Urinary bladder (tissue), 4 donors: ENCODE measurements at places on chromosomes 2 and 18.

- no peak for DNase-seq
These were observed 367.9 kb downstream of the TNS1 start for GRCh38 chr2:217634871-217635270.

DNA sequence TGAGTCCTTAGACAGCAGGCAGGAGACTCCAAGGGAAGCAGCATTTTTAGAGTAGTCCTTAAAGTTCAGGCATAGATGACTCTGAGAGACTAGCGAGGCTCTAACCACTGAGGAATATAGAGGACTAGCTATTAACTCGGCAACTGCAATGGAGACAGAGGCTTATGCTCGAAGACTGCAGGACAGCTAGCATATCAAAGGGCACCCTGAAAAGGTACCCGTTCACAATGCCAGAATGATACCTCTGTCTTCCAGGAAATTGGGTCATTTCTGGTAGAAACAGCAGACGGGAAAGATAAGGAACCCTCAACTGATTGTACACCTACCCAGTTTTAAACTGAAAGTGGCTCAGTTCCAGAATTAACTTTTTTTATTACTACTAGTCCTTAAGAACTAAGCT, 1204.0 kb upstream of the ZEB2 start:
- DNase-seq: no peak

GRCh38 chr2:58633613-58634365, 392.7 kb upstream of the FANCL start:
- no peak for DNase-seq

GRCh38 chr2:221606424-221606823, 34.3 kb upstream of the EPHA4 start:
- DNase-seq: no peak

GRCh38 chr18:67354692-67355091, 161.8 kb downstream of the DSEL start:
- no peak for DNase-seq

- DNase-seq: no peak
These were observed 964.1 kb upstream of the NXPH2 start for GRCh38 chr2:139744273-139744672.

GRCh38 chr18:54713386-54713785, 114.9 kb upstream of the RAB27B start:
- no peak for DNase-seq

GRCh38 chr2:26904839-26905238, 56.9 kb downstream of the DPYSL5 start:
- no peak for DNase-seq

DNA sequence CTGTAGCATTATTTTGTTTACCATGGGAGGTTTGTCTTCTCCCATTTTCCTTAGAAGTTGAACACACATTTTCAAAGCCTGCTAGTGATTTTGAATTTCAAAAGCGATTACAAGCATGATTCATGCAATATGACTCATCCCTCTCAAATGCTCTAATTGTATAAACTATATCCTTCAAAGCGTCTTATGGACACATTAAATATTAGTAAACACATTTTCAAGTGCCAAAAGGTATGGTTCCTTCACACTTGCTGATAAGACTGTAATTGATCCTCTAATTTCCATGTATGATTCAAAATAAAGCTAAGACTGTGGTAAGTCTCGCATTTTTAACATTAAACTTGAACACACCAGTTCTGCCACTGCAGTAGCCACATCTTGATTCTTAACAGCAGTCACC, 512.9 kb downstream of the LRRTM4 start:
- no peak for DNase-seq

- no peak for DNase-seq
These were observed 1174.0 kb upstream of the SLC39A10 start for GRCh38 chr2:194483041-194483440.

DNA sequence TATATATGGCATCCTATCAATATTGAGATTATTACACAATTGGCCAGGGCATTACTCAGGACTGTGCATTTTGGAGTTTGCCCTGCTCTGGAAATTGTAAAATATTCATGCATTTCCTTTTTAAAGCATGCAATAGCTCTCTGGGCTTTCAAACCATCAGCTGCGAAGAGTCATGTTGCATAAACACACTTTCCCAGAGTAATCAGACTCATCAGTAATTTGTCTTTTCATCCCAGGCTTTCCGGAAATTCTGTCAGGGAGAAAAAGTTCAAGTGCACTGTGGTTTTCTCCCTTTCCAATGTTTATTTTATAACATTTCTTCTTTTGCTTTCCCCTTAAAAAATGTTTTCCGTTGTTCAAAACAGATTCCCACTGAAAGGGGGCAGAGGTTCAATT, 38.9 kb upstream of the FHL2 start:
- DNase-seq: no peak

DNA sequence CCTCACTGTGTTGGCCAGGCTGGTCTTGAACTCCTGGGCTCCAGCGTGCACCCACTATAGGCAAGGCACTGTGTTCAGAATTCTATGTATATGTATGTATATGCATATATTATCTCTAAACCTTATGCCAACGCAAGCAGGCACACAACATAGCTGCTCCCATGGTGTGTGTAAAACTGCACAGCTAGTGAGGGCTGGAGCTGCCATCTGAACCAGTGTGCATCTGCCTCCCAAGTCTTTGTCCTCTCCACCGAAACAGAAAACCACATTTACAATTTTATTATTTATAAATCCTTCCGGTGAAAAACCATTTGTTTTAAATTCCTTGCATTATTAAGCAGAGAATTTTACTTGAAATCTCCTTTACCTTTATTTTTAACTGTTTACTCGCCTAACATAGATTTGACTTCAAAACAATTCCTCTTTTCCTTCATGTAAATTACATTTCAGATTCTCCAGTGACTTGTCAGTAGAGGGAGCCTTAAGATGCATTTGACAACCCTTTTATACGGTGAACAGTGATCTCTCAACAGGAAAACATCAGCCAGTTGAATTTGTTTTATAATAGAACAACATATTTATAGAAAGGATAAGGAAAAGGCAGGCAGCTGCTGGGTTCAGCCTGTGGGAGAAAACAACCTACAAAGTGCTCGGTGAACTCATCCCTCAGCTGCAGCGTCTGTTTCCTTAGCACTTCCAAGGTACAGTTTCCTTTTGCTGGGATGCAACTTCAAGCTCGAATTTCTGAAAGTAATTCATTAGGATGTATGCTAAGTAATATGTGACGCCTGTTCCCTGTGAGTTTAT, 101.2 kb downstream of the MYT1L start:
- DNase-seq: no peak

GRCh38 chr2:198525211-198525969, 721.0 kb downstream of the PLCL1 start:
- DNase-seq: no peak

- DNase-seq: no peak
These were observed 4.9 kb upstream of the CYS1 start for GRCh38 chr2:10085043-10085667.

DNA sequence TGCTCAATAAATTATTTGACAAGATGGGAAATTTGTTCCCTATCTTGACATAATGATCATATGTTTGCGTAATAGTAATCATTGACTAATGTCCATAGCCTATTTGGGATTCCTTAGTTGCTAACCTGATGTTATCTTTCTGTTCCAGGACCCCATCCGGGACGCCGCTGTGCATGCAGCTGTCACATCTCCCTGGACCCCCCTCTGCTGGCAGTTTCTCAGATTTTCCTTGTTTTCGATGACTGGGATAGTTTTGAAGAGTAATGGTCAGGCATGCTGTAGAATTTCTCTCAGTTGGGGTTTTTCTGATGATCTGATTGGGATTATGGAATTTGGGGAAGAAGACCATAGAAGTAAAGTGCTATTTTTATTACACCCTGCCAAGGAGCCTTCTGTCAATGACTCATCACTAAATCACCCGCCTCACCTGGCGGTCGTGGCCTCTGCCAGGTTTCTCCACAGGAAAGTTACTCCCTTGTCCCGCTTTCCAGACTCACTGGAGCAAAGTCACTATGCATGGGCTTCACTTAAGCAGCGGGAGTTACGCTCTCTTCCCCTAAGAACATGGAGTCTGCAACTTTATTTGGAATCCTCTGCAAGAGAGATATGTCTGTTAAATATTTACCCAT, 19.9 kb upstream of the TMEM18 start:
- no peak for DNase-seq

DNA sequence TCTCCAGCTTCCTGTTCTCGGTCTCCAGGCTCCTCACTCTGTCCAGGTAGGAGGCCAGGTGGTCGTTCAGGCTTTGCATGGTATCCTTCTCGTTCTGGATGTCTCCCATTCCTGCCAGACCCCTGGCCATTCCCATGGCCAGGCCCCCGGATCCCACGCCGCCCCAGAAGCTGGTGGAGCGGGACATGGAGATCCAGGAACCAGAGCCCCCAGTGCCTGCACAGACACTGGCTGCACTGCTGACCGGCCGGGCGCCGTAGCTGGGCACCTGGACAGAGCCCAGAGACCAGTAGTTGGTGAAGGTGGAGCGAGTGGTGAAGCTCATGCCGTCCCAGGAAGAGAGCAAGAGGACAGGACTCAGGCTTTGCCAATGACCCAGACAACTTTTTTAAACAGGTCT, 129.1 kb upstream of the WDR75 start:
- no peak for DNase-seq

- DNase-seq: no peak
These were observed 38.3 kb upstream of the RMDN2 start for GRCh38 chr2:37886745-37887144.

- DNase-seq: no peak
These were observed 406.3 kb downstream of the CDH7 start for GRCh38 chr18:66156946-66157687.

DNA sequence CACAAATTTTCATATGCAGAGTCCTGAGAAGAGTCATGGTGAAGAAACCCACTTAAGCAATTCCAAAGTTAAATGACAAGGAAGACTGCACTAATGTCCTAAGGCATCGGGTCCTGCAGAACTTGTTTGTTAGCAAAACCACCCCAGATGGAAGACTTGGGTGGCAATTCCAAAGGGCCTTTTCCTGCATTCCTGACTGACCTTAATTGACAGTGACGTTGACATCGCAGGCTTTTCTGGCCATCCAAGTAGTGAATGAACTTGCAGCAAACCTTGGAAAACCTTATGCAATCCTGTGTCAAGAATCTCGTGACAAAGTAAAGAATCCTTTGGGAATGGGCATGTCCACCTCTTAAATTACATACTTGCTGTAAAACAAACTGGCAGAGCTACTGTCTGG, 112.5 kb upstream of the SH3BP4 start:
- no peak for DNase-seq

DNA sequence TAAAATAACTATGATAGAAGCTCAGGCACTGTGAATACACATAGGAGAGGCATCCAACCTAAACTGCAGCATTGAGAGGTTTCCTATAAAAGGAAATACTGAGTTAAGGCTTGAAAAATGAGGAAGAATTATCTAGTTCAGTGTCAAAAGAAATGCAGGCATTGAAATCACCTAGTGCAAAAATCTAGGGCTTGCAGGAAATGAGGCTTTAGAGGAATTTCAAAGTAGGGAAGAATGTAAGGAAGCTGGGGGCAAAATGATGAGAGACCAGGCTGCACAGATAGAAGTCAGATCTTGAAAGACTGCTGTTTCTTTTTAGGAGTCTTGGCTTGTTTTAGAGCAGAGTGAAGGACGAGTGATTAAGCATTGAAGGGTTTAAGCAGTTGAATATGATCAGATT, 28.1 kb upstream of the SCYGR2 start:
- DNase-seq: no peak

DNA sequence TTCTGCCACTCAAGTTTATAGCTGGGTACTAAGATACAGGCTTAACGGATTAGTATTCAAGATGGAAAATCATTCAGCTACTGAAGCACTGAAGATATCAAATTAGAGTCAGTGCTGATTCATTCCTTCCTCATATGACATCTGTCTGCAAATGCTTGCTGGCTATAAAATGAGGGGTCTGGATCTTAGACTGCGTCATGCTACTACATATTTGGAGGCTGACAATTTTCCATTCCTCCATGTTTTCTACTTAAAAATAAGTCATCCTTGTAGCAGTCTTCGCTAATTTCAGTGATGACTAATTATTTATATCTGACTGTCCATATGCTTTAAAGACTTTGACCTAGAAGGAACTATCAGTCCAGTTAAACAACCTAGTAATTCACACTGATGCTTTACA, 233.4 kb downstream of the RIT2 start:
- no peak for DNase-seq

DNA sequence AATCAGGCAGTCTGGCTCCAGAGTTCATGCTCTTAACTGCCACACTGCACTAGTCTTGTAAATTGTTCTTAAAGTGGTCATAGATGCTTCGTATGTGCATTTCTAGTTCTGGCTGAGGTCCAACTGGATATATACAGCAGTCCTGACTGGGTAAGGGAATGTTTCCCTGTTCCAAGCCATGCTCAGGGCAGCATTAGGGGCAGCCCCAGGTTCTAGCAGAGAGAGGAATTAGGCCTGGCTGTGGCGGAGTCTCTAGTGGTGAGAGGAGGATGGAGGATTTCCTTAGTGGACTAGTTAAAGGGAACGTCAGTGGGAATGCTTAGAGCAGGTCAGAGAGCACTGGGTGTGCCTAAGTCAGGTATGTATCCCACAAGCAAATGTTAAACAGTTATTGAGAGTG, 28.0 kb downstream of the UBE2E3 start:
- DNase-seq: no peak

DNA sequence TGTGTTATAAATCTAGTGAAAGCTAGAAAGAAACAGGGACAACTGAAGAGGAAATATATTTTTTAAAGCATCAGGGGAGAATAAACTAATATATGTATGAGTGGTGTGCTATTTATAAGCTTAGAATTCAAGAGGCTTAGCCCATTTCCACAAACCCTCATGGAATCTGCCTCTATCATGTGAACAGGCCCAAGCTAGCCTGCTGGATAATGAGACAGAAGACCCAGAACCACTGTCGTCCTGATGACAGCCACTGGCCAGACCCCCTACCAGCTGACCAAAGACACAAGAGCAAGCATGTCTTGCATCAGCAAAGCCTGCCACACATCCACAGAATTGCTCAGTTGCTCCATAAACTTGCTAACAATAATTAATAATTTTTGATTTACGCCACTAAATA, 382.3 kb upstream of the NXPH2 start:
- no peak for DNase-seq

- no peak for DNase-seq
These were observed 88.7 kb downstream of the KLHL14 start for GRCh38 chr18:32684096-32684495.

DNA sequence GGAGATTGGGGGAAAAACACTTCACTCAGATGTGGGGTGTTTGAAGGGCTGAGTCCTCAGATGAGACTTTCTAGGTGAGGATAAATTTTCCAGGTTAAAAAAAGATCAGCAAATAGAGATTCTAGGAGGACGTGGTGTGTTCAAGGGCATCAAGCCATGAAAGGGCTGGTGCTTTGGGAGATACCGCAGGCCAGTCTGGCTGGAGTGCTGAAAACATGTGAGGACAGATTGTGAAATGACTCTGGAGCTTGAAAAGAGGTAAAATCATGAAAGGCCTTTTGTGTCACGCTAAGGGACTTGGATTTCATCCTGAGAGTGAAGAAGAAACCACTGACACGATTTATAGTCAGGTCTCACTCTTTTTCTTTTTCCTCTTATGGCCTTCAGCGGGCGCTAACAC, 320.5 kb downstream of the DPP10 start:
- no peak for DNase-seq

GRCh38 chr2:173553593-173553992, 198.9 kb downstream of the CDCA7 start:
- no peak for DNase-seq
